ENCODE measurements at places on chromosomes 1 and 21.

DNA sequence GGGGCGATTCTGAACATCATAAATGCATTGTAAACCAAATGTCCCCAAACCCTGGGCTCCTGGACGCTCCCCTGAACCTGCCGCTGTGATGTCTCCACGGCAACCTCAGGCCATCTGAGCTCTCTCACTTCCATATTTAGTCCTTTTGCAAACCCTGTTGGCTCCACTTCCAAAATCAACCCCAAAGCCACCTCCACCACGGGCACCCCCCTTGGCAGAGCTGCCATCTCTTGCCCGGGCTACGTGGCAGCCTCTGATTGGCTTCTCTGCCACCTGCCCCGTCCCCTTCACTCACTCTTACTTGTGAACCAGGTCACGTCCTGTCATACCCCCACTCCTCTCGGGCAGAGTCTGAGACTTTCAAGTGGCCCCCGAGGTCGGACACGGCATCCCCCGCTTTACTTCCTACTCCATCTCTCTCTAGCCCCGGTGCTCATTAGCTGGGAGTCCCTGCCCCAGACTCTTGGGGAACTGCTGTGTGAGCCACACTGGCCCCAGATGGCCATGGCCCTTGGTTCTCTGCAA lies 15.8 kb downstream of the PRXL2B start:
- DNase-seq = no peak

DNA sequence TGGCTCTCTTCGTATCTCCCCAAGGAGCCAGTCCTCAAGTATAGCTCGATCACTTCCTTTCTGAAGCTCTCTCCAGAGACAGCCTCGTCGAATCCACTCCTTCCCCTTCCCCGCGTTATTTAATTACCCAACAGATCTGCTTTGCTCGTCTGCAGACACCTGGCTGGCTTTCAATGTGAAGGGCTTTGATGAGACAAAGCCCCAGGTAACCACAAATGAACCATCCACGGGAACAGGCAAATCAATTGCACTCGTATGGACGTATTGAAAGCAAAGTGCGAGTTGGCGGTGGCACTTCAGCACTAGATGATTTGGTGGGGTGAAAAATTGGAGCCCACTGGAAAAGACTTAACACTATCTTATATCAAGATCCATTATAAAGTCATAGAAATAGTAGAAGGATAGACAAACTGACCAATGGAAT lies 364 bp upstream of the BCAR3 start:
- no peak for DNase-seq

GRCh38 chr1:172561252-172561651 lies 28.3 kb downstream of the SUCO start:
- no peak for DNase-seq

DNA sequence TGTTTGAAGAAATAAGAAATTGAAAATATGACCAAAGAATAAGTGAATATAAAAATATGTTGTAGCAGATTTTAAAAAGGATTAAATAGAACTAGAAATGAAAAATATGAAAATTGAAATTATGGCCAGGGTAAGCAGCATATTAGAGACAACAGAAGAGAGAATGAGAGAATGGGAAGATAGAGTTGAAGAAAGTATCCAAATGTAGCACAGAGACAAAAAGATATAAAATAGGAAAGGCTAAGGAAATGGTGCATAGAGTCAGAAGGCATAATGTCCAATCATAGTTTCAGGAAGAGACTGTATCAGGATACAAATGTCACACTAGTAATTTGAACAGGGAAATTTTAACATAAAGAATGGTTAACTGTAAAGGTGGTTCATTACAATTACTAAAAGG lies 29.5 kb downstream of the AZIN2 start:
- DNase-seq = no peak

DNA sequence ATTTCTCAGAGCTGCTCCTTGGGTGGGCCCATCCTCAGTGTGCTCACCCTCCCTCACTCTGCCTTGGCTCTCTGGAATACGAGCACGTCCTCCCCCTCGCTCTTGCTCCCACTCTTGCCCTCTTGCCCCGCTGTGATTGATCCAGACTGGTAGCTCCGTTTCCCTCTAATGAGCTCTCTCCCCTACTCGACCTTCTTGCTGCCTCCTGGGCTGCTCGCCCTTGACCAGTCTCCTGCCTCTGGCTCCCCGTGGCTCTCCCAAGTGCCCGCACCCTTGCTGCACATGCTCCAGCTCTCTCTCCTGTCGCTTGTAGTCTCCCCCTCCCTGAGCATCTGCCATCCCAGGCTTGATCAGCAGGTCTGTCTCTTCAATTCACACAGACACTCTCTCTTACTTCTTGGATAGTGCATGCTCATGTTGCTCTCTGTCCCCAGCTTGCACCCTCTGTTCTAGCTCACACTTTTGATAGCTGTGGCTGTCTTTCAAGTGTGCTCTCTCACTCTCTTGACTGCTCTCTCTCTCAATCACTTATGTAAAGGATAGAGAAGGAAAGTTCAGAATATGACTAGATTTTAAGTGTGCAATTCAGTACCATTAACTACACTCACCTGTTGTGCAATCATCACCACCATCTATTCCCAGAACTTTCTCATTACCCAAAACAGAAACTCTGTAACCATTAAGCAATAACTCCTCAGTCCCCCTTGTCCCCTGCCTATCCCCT lies 51.1 kb downstream of the PHC2 start:
- no peak for DNase-seq

- no peak for DNase-seq
These were observed 190.9 kb upstream of the ADGRL4 start for GRCh38 chr1:79197421-79197820.

DNA sequence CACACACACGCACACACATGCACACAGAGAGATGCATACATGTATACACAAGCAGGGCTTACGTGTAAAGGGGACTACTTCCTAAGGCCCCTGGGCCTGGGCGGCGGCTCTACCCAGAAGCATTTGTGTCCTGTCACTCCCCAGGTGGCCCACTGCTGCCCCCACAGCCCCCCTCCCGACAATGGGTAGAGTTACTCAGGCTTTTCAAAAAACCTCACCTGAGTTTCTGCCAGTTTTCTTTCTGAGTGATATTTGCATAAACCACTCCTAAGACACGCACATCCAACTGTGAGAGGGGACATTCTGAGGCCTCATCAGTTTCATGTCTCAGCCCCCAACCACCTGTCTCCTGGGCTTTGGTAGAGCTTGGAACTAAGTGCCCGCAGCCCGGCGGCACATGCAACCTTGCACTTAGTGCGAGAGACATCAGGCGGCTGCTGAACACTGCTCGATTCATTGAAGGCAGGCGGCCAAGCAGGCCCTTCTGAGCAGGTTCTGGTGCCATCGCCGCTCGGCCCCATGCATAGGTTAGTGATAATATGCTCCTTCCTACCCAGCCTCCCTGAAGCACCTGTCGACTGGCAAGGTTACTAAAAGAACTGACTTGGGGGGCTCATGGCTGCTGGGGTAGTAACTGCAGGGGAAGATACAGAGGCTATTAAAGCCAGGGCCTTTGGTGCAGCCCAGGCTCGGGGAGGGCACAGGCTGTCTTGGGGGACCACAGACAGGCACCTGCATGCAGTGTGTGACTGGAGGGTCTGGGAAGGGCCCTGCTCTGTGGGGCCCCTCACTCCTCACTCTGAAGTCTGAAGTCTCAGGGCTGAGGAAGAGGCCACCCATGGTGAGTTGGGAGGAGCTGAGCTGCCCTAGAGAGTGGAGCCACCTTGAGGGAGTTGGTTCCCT lies 364.2 kb upstream of the VAMP3 start:
- DNase-seq = no peak

DNA sequence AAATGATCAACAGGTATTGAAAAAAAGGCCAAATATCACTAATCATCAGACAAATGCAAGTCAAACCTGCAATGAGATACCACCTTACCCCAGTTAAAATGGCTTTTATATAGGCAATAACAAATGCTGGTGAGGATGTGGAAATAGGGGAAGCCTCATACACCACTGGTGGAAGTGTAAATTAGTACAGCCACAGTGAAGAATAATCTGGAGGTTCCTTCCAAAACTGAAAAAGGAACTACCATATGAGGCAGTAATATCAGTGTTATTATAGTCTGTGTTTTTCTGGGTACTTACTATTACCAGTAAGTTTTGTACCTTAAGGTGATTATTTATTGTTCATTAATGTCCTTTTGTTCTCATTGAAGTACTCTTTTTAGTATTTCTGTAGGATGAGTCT lies 201.3 kb downstream of the MRPL39 start:
- no peak for DNase-seq

- DNase-seq = no peak
These were observed 72.7 kb downstream of the MAST2 start for GRCh38 chr1:45876000-45876617.

- no peak for DNase-seq
These were observed 78.1 kb upstream of the TTC34 start for GRCh38 chr1:2879591-2879990.

DNA sequence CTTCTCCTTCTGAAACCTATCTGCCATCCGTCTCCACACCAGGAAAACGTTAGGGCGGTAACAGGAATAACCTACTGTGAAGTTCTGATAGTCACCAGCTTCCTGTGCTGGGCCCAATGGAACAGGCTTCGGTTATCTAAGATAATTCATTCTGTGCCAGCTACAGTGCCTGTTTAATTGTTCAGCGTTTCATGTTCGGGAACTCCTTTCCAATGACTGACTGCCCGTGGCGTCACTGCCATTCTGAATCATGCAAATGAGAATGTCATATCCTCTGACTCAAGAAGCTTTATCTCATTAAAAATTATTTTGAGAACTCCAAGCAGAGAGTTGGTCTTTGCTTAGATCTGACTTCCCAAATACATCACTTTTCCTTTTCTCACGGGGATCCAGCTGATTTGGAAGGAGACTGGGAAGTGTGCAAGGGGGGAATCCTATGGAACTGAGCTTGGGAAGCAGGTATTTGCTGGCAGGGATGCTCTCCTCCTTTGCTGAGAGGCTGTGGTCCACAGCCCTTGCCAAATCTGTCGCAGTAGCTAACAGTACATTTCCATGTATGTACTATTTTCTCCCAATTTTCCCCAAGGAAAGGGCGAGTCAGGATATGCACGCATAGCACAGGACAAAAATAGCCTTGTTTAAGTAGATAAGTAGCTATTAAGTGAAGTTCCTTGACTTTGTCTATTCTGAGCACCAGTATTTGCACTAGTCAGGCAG lies 358.7 kb downstream of the LTN1 start:
- no peak for DNase-seq

DNA sequence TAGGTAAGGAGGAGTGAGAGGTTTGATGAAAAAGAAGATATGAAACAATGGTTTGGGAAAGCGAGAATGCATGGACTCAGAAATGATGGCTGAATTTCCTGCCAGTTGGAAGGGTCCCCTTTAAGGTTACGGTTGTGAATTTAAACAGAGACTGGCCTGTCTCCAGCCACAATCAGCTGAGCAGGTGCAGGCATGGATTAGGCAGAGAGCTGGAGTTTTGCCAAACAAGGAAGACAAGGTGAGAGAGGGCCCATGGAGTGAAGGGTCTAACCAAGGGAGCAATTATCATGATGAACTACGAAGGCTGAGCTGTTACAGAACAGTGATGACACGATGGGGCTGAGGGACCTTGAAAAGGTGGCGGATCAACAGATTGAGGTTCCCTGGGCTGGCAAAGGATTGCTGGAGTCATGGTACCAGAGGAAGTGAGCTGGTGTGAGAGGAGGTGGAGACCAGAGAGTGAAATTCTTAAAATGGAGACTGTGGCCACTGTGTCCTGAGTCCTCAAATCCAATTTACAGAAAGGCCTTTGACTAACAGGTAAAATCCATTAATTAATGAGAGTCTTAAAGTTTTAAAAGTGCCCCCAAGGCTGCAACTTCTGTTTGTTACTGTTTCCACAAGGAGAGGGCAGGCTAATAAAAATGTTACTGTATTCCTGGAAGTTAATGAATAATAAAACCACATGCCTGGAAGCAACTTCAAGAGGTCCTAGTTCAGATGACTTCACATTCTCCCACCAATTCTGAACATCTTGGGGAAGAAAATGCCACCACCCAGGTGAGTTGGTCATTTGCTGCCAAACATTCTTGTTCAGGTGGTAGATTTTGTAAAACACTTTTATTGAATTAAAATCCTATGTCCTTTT lies 41.5 kb downstream of the LHX9 start:
- no peak for DNase-seq

- no peak for DNase-seq
These were observed 39.4 kb upstream of the HIVEP3 start for GRCh38 chr1:41958015-41958673.

- DNase-seq = no peak
These were observed 243.7 kb downstream of the TBX15 start for GRCh38 chr1:118744420-118744819.

DNA sequence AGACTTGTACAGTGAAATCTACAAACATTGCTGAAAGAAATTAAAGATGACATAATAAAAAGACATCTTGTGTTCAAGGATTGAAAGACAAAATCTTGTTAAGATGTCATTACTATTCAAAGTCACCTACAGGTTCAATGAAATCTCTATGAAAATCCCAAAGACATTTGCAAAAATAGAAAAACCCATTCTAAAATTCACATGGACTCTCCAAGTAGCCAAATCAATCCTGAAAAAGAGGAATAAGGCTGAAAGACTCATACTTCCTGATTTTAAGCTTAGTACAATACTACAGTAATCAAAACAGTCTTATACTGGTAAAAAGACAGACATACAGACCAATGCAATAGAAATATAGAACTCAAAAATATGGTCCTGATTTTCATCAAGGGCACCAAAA lies 78.6 kb downstream of the PCSK9 start:
- DNase-seq = no peak

- no peak for DNase-seq
These were observed 7.8 kb upstream of the MMEL1 start for GRCh38 chr1:2640626-2641025.

GRCh38 chr1:42385283-42385682 lies 4.7 kb downstream of the RIMKLA start:
- no peak for DNase-seq

DNA sequence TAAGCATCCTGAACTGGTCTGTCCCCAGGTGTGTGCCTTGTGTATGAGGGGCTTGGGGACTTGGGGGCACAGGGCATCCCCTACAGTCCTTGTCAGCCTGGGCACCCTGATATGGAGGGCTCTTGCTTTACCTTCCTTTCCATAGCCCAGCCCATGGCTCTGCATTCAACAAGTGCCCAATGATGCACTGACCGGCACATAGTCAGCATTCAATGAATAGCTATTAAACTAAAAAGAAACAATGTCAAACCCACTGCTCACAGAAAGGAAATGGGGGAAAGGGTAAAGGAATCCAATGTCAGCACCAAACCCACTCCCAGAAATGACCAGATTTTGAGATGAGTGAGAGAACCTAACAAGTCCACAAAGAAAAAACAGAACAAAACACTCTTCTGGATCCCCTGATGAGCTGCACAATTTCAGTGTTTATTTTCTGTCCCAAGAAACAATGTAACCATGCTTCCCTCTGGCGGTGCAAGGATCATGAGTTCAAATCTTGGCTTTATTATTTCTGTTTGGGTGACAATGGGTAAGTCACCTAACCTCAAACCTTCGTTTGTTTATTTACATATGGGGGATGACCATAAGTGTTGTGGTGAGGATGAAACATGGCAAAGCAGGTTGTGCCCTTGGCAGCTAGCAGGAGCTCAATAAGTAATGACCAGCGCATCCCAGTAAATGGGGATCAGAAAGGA lies 22.0 kb downstream of the SYT6 start:
- DNase-seq = no peak

- no peak for DNase-seq
These were observed 12.7 kb downstream of the TNNT2 start for GRCh38 chr1:201364808-201365105.
